Placental epithelial cell (primary cell): ENCODE measurements at places on chromosomes 13 and 19. TPM values are rescaled to one million over a fixed set of nuclear protein-coding genes. Genes with fewer than 3 reads are reported as not detected.

GPR180 gene
- 8.6 and 22.0 TPM in 2 replicates for total RNA-seq

KMT2B gene
- total RNA-seq: 9.7 and 14.5 TPM in 2 replicates

ZNF540 gene
- 0.65 and 1.6 TPM in 2 replicates for total RNA-seq

ZNF525 gene
- 12.3 and 20.0 TPM in 2 replicates for total RNA-seq

PPM1N gene
- total RNA-seq: 1.1 and 2.0 TPM in 2 replicates

ZNF442 gene
- 2.8 and 5.1 TPM in 2 replicates for total RNA-seq

ZNF563 gene
- 4.1 and 4.7 TPM in 2 replicates for total RNA-seq

MARCHF2 gene
- 20.8 and 88.0 TPM in 2 replicates for total RNA-seq

MAST1 gene
- under 0.01 and 0.43 TPM in 2 replicates for total RNA-seq

CALR gene
- total RNA-seq: 1,956 and 2,934 TPM in 2 replicates

ZNF850 gene
- 4.7 and 4.9 TPM in 2 replicates for total RNA-seq

DCLK1 gene
- 0.11 and 0.39 TPM in 2 replicates for total RNA-seq

ZSCAN4 gene
- total RNA-seq: 0.22 and 0.39 TPM in 2 replicates

TMPRSS9 gene
- total RNA-seq: not detected in 2 replicates

ATF5 gene
- total RNA-seq: 4.6 and 7.9 TPM in 2 replicates

CERS1 gene
- not detected in 2 replicates for total RNA-seq

NOVA2 gene
- total RNA-seq: not detected in 2 replicates

CGB1 gene
- total RNA-seq: not detected in 2 replicates

SIGLEC5 gene
- total RNA-seq: 1.2 and 2.8 TPM in 2 replicates

ANGPTL4 gene
- total RNA-seq: 0.22 and 0.39 TPM in 2 replicates

KLHL26 gene
- 0.79 and 1.3 TPM in 2 replicates for total RNA-seq

CILP2 gene
- 0.33 and 1.2 TPM in 2 replicates for total RNA-seq

NAPSA gene
- under 0.01 and 0.39 TPM in 2 replicates for total RNA-seq

MEDAG gene
- total RNA-seq: 0.54 and 1.6 TPM in 2 replicates

GPC5 gene
- 0.22 and 12.2 TPM in 2 replicates for total RNA-seq

NLRP5 gene
- total RNA-seq: not detected in 2 replicates

ZNF100 gene
- 2.7 and 4.1 TPM in 2 replicates for total RNA-seq

GPALPP1 gene
- total RNA-seq: 20.4 and 20.6 TPM in 2 replicates

UQCR11 gene
- 37.4 and 43.6 TPM in 2 replicates for total RNA-seq

HSD17B14 gene
- total RNA-seq: 3.8 and 20.4 TPM in 2 replicates

SLC10A2 gene
- total RNA-seq: not detected in 2 replicates

ZNF85 gene
- 9.8 TPM in 2 replicates for total RNA-seq

ZNF527 gene
- 3.1 and 7.5 TPM in 2 replicates for total RNA-seq

LIM2 gene
- not detected in 2 replicates for total RNA-seq

ZNF439 gene
- total RNA-seq: 14.7 and 17.3 TPM in 2 replicates

HRC gene
- 0.11 and 0.39 TPM in 2 replicates for total RNA-seq

JSRP1 gene
- total RNA-seq: 0.39 TPM in 1 of 2 replicates, not detected in the other

CCDC8 gene
- 13.7 and 28.7 TPM in 2 replicates for total RNA-seq

CHST8 gene
- under 0.01 and 0.11 TPM in 2 replicates for total RNA-seq

NCAN gene
- under 0.01 TPM in 1 of 2 replicates, not detected in the other for total RNA-seq

ZNF524 gene
- 7.5 and 14.1 TPM in 2 replicates for total RNA-seq

CGB8 gene
- total RNA-seq: 0.39 and 2.3 TPM in 2 replicates

LILRB5 gene
- not detected in 2 replicates for total RNA-seq

CALM3 gene
- 112 and 130 TPM in 2 replicates for total RNA-seq

MUC16 gene
- 34.2 and 36.1 TPM in 2 replicates for total RNA-seq

U2AF1L4 gene
- total RNA-seq: 12.7 and 18.8 TPM in 2 replicates

SOX1 gene
- total RNA-seq: not detected in 2 replicates
